ENCODE measurements at places on chromosomes 2 and 18.

- no peak for DNase-seq
- H3K27ac ChIP-seq, result no peak overlapping the region
- H3K4me3 ChIP-seq, result no peak overlapping the region
- no peaks in the 10 kb centered on the region for H3K36me3 ChIP-seq
Measured at GRCh38 chr2:22957446-22957845, 427.5 kb upstream of the KLHL29 start.

DNA sequence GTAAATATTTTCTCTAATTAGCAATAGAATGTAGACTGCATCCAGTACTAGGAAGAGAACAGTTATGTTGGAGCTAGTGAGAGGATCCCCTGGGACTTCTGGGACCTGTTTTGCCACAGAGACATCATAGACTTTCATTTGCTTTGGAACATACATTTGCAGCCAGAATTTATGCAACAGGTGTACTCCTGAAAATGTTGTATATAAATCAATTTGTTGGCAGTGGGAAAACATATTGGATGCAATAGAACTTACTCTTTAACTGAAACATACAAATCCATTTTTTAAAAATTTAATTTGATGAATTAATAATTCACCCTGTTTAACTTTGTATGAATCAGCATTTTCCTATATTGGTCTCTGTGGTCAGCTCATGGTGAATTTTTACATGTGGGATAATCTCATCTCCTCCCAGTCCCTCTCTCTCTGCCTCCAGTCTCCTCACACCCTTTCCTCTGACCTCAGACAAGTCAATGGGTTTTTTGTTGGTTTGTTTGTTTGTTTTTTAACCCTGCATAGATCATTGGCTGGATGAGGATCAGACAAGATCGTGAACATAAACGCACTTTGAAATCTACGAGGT lies 263.0 kb downstream of the LPIN1 start:
- H3K27me3 ChIP-seq, result no peaks in the 10 kb centered on the region
- H3K36me3 ChIP-seq, result no peaks in the 10 kb centered on the region
- DNase-seq, result no peak
- no peaks in the 10 kb centered on the region for H3K4me1 ChIP-seq
- no peak overlapping the region for H3K27ac ChIP-seq

GRCh38 chr2:32484937-32485336 lies 128.1 kb downstream of the BIRC6 start:
- no peak overlapping the region for H3K4me3 ChIP-seq
- H3K27ac ChIP-seq, result peak overlapping the region; percentile 27
- no peaks in the 10 kb centered on the region for H3K27me3 ChIP-seq
- H3K36me3 ChIP-seq, result no peaks in the 10 kb centered on the region
- H3K4me1 ChIP-seq, result peaks cover 7% of the 10 kb centered on the region

GRCh38 chr2:10655499-10656225 lies 34.1 kb downstream of the NOL10 start:
- DNase-seq, result no peak
- no peak overlapping the region for H3K27ac ChIP-seq
- no peaks in the 10 kb centered on the region for H3K27me3 ChIP-seq
- no peaks in the 10 kb centered on the region for H3K36me3 ChIP-seq

- DNase-seq, result no peak
- no peaks in the 10 kb centered on the region for H3K27me3 ChIP-seq
Measured at GRCh38 chr2:60857056-60857455, 24.3 kb upstream of the REL start.

- H3K36me3 ChIP-seq, result no peaks in the 10 kb centered on the region
- no peak overlapping the region for H3K4me3 ChIP-seq
- DNase-seq, result no peak
Measured at GRCh38 chr2:8644605-8645175, 37.2 kb upstream of the ID2 start.

GRCh38 chr2:160695402-160696086 lies 201.9 kb upstream of the RBMS1 start:
- H3K4me1 ChIP-seq, result peaks cover 5% of the 10 kb centered on the region
- H3K4me3 ChIP-seq, result no peak overlapping the region
- no peaks in the 10 kb centered on the region for H3K36me3 ChIP-seq
- no peak for DNase-seq
- no peak overlapping the region for H3K27ac ChIP-seq

GRCh38 chr18:9988665-9989064 lies 74.8 kb downstream of the VAPA start:
- no peaks in the 10 kb centered on the region for H3K36me3 ChIP-seq
- H3K4me1 ChIP-seq, result peaks cover 8% of the 10 kb centered on the region

DNA sequence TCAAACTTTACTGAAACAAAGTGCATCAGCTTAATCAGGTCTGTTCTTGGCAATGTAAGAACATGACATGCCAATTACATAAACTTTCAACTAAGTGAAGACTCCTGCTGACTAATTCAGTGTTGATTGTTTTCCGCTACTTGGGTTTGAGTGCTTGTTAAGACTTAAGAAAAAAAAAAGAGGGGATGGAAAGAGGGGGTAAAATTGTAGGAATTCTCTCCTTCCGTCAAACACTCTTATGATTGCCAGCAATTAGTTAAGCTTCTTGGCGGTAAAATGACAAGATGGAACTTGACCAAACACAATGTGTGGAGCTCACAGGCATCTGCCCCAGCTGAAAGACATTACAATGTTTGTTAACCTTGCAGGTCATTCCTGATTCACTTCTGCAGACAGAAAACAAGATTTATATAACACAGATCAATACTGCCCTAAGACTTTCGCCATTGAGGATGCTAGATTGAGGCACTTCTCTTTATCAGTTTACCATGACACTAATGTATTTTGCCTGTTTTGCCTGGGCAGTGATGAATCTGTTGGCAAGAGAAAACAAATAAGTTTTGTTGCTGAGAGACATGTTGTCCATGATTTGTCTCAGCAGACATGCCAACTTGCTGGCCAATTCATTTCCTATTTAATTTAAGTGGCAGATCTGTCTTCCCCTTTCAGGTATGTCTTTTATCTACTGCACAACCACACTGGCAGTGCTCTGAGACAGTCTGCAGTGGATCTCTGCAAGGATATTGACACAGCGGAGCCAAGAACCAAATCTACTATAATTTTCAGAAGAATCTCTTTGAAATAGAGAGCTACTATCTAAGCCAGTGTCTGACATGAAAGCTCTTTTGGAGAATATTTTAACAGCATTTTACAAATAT lies 410.0 kb upstream of the KCNH7 start:
- no peaks in the 10 kb centered on the region for H3K27me3 ChIP-seq
- H3K36me3 ChIP-seq, result no peaks in the 10 kb centered on the region
- no peak overlapping the region for H3K4me3 ChIP-seq
- no peaks in the 10 kb centered on the region for H3K4me1 ChIP-seq
- DNase-seq, result no peak

- H3K4me3 ChIP-seq, result no peak overlapping the region
- H3K27me3 ChIP-seq, result no peaks in the 10 kb centered on the region
- no peak for DNase-seq
- no peak overlapping the region for H3K27ac ChIP-seq
Measured at GRCh38 chr2:177796011-177796410, 276.6 kb downstream of the PDE11A start.

- H3K36me3 ChIP-seq, result no peaks in the 10 kb centered on the region
- H3K27me3 ChIP-seq, result no peaks in the 10 kb centered on the region
- no peak for DNase-seq
Measured at GRCh38 chr2:134682726-134683125, 36.1 kb downstream of the TMEM163 start.

- no peak for DNase-seq
- no peaks in the 10 kb centered on the region for H3K27me3 ChIP-seq
- H3K4me1 ChIP-seq, result no peaks in the 10 kb centered on the region
- H3K4me3 ChIP-seq, result no peak overlapping the region
- H3K36me3 ChIP-seq, result no peaks in the 10 kb centered on the region
- H3K27ac ChIP-seq, result no peak overlapping the region
Measured at GRCh38 chr18:57269756-57270155, 82.6 kb upstream of the ST8SIA3 start.
